DND-41 (cell line): ENCODE measurements at places on chromosomes 12 and 14.

DNA sequence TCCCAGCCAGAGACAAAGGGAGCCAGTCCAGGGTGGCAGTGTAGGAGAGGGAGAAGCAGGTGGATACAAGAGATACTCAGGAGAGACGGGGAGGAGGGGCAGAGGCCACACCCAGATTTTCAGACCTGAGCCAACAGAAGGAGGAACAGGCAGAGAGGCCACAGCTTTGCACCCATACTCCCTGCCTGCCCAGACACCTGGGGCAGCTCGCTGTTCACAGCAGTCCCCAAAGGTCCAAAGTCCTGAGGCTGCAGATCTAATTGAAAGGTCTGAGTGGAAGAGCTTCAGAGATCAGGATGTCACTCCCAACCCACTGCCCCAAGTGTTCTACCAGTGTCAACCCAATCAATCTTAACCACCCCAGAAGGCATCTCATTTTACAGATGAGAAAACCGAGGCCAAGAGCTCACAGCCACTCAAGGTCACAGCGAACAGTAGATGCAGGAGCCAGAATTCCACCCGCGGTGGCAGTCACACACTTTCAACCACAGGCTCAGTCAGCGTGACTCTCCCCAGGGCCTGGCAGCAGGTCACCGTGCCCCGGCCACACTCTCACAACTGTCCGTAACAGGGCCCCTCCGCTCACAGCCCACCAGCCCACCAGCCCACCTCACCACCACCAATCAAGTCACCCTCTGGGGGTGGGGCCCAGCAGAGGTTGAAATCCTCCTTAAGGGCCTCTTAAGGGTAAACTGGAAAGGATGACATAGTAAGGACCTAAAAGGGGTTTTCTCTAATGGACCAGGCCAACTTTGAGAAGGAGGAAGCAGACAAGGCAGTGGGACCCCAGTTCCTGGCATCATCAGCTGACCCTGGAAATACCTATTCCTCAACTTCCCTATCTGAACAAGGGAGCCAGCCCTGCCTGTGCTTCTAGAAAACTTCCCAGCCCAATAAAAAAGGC lies 33.3 kb downstream of the ACTN1 start:
- no peak for DNase-seq

GRCh38 chr14:34336501-34336900 lies 125.5 kb downstream of the SPTSSA start:
- no peak for DNase-seq

- no peak for DNase-seq
Measured at GRCh38 chr12:129927316-129927900, 23.6 kb upstream of the TMEM132D start.

- no peak for DNase-seq
Measured at GRCh38 chr12:118144499-118144898, 8.6 kb downstream of the PEBP1 start.

DNA sequence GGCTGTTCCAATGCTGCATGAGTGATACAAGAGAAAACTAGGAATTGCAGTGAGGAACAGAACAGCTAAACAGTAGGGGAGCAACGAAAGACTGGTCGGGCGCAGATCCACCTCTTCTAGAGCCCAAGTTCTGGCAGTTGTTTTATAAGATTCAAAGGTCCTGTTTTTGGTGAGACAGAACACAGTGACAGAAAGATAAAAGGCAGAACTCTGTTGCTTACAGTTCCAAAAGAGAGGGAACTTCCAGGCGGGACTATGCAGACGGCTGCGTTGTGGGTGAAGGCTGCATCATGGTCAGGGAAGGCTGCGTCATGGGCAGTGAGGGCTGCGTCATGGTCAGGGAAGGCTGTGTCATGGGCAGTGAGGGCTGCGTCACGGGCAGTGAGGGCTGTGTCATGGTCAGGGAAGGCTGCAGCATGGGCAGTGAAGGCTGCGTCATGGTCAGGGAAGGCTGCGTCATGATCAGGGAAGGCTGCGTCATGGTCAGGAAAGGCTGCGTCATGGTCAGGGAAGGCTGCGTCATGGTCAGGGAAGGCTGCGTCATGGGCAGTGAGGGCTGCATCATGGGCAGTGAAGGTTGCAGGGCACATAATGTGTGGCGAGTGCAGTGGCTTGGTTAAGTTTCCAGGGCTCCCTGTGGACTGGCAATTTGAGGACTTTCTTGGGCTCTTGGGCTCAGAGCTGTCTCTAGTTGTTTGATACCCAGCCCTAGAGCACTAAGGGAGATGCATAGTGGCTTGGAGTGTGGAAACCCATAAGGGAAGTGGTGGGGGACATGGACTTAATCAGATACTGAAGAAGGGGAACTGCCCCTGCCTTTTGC lies 619.9 kb downstream of the AACS start:
- no peak for DNase-seq

DNA sequence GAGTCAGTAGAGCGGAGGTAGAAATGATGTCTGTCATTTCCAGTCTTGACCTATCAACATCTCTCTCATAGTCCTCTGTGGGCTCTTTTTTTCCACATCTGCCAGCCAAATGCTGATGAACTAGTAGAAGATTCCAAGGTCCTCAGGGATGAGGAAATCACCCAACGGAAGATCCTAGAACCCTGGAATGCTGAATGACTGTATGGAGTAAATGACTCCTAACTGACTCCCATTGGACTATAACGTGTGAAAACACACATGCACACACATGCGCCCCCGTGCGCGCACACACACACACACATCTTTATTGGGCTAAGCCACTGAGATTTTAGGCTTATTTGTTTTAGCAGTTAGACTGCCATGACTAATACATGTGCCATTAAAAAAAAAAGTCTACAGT lies 159.2 kb downstream of the MYRFL start:
- DNase-seq, result no peak

DNA sequence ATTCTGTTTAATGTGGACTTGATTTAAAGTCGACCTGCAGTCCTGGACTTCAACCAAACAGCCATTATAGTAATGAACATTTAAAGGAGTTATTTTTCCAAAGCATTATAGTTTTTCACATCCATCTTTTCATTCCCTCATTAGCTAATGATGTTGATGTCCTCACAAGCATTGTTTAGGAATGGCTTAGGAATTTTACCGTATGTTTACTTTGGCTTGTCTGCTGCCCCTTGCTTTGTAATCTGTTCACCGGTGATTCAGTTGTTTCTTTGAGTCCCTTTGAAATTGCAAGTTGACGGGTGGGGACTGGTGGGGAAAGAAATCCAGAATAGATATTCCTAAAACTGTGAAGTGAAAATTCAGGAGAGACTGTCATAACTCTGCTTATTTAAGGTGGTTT lies 25.4 kb downstream of the PRKCH start:
- no peak for DNase-seq

- DNase-seq, result no peak
Measured at GRCh38 chr14:70896981-70897380, 10.3 kb upstream of the PCNX1 start.

GRCh38 chr12:84922693-84923092 lies 10.1 kb upstream of the SLC6A15 start:
- no peak for DNase-seq

DNA sequence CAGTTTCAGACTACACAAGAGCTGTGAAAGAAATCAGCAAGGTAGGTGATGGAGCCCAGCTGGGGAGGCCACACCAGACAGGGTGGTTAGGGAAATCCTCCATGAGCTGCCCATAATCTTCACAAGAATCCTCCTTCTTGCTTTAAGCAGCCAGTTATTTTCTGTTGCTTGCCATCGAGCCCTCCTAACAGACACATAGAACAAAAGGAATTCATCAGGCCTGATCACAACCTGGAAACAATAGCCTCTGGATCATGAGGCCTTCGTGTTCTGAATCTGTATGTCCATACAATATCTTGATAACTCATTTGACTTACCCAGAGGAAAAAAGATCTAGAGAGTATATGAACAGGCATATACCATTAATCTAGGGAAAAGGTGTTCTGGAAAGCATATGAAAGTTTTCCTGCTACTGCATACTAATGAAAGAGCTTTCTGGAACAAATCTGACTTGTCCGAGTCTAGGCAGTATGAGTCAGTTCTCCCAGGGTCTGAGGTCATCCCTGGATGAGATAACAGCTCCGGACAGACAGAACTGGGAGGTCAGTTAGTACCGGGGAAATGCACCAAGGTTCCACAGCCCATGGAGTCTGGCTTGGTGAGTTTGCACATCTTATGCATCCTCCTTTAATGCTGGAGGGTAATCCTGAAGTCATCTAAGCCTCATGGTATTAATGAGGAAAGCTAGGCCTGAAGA lies 52.8 kb upstream of the ELK3 start:
- no peak for DNase-seq

GRCh38 chr12:8680533-8680932 lies 17.3 kb upstream of the RIMKLB start:
- DNase-seq, result no peak

DNA sequence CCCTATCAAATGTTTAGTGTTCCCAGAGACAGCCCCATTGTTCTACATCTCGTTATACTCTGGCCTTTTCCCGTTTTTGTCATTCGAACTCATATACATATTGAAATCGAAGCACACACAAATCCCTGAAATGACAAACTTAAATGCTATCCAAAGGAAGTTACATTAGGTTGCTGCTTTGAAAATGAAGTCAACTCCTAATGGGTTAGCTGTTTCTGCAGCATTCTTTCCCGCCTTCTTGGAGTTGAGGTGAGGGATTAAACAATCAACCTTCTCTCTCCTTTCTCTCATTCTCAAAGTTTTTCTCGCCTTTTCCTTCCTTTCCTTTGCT lies 642 bp upstream of the PHC1 start:
- no peak for DNase-seq

DNA sequence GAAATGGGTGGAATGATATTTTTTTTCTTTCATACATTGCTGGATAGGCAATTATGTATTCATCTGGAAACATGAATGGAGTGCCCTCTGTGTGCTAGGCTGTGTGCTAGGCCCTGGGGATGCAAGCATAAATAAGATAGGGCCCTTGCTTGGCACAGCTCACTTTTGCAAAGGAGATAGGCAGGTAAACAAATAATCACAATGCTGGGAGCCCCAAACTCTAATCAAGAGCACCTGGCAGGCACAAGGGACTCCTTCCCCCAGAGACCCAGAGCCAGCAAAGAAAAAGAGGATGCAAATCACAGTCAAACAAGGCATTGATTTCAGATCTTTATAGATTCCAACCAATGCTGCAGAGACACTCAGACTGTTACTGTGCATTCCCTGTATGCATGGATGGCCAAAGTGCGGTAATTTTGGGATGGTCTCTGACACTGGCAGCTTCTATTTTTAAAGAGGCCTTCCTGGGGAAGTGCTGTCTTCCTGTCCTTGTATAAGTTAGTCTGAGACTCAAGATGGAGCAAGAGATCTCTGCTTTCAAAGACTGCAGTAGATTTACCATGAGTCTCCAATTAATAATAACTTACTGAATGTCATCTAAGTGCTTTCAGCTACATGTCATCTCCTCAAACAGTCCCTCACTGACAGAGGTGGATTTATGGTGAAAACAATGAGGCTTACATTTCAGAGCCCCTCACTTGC lies 45.1 kb upstream of the CPM start:
- no peak for DNase-seq

GRCh38 chr14:78902010-78902623 lies 731.9 kb downstream of the NRXN3 start:
- DNase-seq, result peak; percentile 14

DNA sequence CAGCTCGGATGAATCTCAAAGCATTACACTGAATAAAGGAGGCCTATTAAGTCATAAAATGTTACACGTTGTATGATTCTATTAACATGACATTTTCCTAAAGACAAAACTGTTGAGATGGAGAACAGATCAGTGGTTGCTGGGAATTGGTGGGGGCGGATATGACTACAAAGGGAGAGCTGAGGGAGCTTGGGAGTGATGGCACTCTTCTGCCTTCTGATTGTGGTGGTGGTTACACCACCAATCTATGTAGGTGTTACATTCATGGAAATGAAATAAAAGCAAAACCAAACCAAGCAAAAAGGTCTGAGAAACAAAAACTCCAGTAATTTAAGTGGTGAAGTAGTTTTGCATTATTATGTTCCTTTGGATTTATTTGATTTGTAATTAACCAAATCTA lies 16.4 kb upstream of the EVL start:
- peak; percentile 35 for DNase-seq

DNA sequence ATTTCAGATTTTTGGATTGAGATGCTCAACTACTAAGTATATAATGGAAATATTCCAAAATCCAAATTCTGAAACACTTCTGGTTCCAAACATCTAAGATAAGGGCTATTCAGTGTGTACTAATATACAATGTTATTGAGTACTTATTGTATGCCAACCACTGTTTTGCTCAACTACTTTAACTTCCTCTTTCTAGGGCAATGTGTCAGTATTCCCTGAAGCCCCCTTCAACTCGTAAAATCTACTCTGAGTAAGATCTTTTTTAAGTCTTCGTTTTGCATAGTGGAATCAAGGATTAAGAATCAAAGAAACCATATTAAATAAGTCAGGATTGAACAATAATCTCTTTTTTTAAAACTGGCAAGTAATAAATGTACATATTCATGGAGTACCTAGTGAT lies 45.5 kb downstream of the SPATA7 start:
- DNase-seq, result no peak
